ENCODE measurements at places on chromosomes 6 and 20. TPM values are rescaled to one million over a fixed set of nuclear protein-coding genes. Genes with fewer than 3 reads are reported as not detected.

The EYA2 gene
- 5.1 TPM for total RNA-seq

The SYNDIG1 gene
- total RNA-seq = 16.7 TPM

GRCh38 chr6:12024699-12025434 is 12.8 kb downstream of the HIVEP1 start:
- DNase-seq = no peak

- DNase-seq = no peak
Observed at GRCh38 chr20:46060301-46060881, 29.4 kb downstream of the NCOA5 start.

DNA sequence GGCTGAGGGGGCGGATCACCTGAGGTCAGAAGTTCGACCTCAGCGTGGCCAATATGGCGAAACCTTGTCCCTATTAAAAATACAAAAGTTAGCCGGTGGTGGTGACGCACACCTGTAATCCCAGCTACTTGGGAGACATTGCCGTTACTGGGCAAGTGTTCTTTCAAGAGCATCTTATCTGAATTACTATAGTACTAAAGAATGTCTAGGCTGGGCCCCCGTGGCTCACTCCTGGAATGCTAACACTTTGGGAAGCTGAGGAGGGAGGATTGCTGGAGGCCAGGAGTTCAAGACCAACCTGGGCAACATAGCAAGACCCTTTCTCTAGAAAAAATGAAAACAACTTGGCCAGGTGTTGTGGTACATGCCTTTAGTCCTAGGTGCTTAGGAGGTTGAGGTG is 859 bp upstream of the ZFP57 start:
- no peak for DNase-seq

- DNase-seq = no peak
Observed at GRCh38 chr20:58434326-58434725, 45.3 kb downstream of the VAPB start.

GRCh38 chr20:20503777-20504530 is 136.1 kb downstream of the INSM1 start:
- DNase-seq = no peak
